Stimulated activated CD4-positive, alpha-beta T cell treated with anti-CD3 and anti-CD28 coated beads, Interleukin-1b, Interleukin-23, amount 100 ng/mL, for 1 hour (primary cell): ENCODE measurements at places on chromosomes 6 and 20.

GRCh38 chr6:960356-960755 is 267.4 kb upstream of the EXOC2 start:
- DNase-seq = no peak

DNA sequence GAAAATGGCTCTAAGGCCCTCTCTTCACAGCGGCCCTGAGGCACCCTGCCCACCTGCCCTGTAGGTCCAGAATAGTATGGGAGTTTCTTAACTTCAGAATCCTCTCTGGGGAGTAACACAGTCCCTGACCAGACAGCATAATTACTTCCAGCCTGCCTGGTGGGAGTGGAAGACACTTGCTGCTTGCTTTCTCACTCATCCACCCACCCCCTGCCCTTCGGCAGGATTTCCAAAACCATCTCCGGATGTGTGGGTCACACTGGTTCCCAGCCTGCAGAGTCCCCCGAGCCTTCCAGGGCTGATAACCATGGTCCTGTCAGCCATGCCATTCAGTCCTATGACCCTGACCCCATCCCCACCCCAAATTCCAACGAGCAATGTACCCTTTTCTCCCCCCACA is 5.4 kb downstream of the SLC29A1 start:
- no peak for DNase-seq

DNA sequence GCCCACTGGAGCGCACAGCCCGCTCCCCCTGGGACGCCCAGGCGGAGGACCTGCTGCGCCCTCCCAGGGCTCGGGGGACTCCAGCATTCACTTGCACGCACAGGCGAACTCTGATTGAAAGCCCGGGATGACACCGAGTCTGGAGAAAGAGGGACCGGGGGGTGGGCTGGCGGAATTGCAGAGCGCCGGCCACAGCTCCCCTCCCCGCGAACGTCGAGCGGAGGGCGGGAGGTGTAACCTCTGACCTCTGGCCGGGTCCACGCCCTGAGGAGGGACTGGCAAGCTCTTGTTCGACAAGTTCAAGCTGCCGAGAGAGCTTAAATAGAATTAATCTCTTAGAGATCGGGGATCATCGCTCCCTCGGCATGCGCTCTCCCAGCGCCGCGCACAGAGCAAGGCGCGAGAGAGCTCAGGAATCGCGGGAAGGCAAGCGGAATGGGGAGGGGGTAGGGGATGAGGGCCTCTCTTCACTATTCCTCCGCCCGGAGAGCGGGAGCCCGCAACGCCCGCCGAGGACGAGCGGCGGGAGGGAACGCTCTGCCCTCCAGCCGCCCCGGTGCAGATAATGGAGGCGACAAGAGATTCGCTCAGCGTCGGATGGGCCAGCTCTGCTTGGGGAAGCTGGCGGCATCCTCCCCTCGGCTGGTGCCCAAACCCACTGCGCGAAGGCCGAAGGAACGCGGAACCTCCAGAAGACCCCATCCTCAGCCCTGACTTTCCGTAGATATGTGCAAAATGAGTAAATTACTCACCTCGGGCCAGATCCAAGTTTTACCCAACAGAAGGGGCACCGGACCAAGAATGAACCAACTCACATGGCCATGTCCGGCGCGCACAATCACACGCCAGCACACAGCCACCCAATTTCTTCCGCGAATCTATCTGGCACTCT is 761 bp upstream of the NR2E1 start:
- DNase-seq = no peak

DNA sequence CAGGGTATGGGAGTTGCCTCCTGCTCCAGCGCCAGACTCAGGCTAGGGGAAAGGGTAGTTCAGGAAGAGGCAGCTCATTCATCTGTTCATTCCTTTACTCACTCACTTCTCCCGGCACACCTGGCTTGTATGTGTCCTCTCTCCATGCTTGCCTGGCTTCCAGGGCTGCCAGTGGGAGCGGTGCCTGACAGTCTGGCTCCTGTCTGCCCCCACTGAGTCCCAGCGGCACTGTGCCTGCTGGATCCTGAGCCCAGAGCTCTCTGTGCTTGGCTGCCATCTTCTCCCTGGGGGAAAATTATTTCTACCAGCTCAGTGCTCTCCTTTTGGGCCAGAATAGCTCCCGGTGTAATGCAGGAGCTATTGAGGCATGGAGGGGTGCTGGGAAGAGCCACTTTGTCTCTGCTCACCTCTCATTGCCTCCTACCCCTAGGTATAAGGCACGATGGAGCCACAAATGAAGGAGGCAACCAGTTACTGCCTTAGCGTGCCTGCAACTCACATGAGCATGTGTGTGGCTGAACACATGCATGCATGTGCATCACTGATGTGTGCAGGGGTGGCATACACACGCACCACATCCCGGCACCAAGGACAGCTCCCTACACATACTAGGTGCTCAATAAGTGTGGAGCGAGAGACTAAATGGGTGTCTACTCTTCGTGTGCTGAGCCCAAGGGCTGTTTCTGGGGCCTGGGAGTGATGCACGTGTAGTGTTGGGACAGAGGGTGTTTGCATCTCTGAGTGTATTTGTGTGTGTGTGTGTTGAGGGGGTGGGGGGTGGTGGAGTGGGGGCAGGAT is 46.6 kb downstream of the CDH22 start:
- DNase-seq = no peak
